OCI-M1 (cell line): ENCODE measurements at places on chromosomes 5 and 9.

- no peak for DNase-seq
Observed at GRCh38 chr5:82297711-82298110, 19.6 kb upstream of the RPS23 start.

DNA sequence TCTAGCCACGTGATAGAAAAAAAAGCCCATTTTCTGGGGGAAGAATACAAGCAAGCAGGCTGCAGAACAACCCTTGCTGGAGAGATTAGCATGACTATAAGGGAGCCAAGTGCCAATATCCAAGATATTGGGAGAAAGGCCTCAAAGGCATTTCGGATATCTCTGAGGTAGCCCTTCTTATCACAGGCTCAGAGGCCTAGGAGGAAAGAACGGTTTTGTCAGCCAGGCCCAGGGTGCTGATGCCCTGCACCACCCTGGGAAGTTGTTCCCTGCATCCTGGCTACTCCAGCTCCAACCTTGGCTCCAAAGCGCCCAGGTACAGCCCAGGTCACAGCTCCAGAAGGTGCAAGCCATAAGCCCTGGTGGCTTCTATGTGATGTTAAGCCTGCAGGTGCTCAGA lies 66.4 kb downstream of the C9orf153 start:
- no peak for DNase-seq

DNA sequence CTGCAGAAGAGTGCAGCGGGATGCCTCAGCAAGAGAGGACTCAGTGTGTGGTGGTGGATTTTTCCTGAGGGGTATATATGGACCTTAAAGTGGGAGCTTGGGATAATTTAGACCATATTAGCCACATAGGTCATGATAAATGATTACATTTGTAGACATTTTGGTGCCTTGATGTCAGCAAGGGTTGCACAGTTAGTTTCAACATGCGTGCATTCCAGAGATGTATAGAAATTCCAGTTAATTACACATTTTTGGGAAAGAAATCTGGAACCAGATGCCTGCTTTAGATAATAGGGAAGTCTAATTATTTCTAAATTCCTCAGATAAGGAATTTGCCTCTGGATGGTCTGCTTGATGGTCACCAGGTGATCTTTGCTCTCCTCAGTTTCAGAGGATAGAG lies 440.6 kb upstream of the PAPPA start:
- DNase-seq: no peak

DNA sequence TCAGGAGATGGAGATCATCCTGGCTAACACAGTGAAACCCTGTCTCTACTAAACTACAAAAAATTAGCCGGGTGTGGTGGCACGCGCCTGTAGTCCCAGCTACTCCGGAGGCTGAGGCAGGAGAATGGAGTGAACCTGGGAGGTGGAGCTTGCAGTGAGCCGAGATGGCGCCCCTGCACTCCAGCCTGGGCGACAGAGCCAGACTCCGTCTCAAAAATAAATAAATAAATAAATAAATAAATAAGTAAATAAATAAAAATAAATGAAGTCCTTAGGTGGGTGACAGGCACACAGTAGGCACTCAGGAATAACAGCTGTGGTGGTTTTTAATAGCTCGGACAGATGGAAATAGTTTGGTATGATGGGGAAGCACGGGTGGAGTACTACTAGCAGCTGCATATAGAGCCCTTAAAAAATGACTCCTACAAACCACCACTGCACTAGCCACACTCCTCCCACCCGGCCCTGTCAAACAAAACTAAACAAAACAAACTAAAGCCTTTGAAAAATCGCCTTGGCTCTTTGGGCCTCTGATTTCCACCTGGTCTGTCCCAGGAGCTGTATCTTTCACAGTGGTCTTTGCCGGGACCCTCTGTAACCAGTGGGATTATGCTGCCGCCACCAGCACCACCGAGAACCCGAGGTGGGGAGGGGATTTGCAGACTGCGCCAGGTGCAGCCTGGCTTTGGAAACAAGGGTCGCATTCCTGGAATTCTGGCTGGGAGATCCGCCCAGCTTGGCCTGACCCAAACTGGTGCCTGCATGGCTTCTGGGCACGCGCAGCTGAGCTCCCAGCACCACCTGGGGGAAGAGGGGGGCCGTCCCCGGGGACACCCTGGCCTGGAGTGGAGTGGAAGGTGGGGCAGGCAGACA lies 5.1 kb upstream of the WDR5 start:
- DNase-seq: no peak

- peak; percentile 87 for DNase-seq
Observed at GRCh38 chr5:110612794-110613247, 113.7 kb downstream of the TMEM232 start.

DNA sequence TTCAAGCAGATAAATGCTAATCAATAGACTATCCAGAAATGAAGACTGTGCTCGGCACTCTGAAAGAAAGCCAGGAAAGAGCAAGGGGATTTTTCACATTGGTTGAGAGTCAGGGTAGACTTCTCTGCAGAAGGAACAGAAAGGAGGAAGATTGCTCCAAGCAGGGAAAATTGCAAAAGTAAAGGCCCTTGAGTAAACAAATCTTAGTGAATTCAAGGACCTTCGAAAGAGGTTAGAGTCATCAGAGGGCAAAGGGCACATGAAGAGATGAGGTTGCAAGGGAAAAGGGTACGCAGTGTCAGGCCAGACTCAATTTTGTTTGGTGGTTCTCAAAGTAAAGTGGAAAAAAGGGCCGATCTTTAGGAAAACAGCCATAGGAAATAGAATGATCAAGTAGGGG lies 157.6 kb upstream of the RAI14 start:
- no peak for DNase-seq

DNA sequence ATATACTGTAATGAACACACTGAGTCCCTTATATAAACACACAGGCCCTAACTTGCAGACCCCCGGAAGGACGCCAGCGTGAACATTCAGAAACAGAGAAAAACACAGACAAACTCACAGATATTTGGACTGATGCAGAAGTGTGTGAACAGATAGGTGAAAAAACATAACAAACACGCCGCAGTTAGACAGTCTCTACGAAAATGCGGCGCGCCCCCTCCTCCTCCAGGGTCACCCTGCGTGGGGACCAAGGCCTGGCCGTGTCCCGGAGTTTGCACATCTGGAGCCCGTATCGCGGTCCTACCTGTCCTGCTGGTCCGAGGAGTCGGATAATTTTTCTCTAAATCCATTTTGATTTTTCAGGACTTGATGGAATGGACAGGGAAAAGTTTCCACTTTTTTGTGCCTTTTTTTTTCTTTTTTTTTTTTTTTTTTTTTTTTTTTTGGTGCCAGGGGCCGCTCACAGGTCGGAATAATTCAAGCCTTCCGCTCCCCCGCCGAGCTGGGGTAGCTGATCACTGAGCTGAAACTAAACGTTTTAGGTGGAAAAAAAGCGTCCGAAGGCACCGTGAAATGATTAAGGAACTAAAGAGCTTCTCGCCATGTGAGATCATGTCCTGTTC lies at the start of gene PAX5:
Gene PAX5 (minus strand): TSS at position 587 of the 623 bp plus-strand sequence. CDS start 237 bp downstream, at position 350.
- DNase-seq: no peak

DNA sequence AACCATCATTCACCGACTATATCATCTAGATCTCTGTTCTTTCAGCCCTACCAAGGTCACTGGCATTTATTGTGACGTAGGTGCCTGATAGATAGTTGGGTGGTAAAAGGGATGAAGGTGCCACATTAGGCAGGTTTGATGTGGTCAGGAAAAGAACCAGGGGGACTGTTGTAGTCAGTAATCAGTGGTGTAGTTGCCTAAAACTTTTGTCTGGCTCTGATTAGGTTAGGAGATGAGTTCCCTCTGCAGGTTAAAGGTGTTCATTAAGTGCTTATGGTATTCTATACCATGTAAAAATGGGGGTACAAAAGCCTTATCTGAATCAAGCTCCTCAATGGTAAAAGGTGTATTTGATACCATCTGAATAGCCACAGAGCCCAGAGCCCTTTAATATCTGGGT lies 55.6 kb downstream of the KCNN2 start:
- DNase-seq: no peak

GRCh38 chr5:2124434-2125170 lies 241.9 kb upstream of the IRX4 start:
- DNase-seq: no peak

- DNase-seq: no peak
Observed at GRCh38 chr5:170606941-170607340, 103.1 kb downstream of the KCNIP1 start.

DNA sequence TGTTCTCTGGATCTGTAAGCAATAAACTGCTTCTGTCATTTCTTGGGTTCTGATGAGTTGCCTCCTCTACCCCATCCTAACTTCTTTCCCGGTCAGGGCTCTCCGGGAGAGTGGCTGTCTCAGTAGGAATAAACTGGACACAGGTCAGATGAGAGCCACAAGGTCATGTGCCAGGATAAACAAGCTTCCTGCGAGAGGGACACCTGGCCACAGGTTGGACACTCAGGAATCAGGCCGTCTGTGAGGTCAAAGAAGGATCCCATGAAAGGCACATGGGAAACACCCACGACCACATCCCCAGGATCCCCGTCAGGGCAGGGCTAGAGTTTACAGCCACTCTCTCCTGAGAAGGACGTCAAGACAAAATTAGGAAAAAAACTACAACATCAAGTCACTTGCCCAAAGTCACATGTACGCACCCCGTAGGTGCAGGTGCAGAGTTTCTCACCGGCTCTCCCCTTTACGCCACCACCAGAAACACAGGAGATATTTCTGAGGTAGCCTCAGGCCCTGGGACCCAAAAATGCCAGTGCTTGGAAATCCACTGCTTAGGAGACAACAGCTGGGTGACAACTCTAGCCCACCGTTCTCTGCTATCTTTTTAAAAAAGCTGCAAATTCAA lies 28.7 kb downstream of the CCT5 start:
- DNase-seq: no peak

- no peak for DNase-seq
Observed at GRCh38 chr5:167104351-167104750, 1187.1 kb upstream of the WWC1 start.

GRCh38 chr9:17121264-17121663 lies 13.6 kb upstream of the CNTLN start:
- DNase-seq: no peak

DNA sequence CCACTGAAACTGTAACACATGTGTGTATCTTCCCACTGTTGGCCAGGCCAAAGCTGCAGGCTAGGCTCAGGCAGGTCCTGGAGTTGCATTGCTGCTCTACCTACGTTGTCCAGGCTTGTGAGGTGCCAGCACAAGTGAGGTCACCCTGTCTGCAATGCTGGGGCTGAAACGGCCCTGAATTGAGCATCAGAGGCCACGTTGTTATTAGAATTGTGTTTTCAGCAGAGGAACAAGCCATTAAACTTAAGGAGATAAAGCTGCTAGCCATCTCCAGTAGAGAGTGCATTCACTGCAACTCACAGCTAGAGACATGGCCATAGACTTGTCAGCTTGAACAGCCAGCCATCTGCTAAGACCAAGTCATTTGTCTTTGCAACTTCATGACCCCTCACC lies 191.8 kb downstream of the SEMA6A start:
- no peak for DNase-seq

GRCh38 chr5:35003018-35003957 lies 44.5 kb downstream of the AGXT2 start:
- DNase-seq: peak; percentile 84

- DNase-seq: no peak
Observed at GRCh38 chr5:173408946-173409345, 80.7 kb upstream of the STC2 start.

DNA sequence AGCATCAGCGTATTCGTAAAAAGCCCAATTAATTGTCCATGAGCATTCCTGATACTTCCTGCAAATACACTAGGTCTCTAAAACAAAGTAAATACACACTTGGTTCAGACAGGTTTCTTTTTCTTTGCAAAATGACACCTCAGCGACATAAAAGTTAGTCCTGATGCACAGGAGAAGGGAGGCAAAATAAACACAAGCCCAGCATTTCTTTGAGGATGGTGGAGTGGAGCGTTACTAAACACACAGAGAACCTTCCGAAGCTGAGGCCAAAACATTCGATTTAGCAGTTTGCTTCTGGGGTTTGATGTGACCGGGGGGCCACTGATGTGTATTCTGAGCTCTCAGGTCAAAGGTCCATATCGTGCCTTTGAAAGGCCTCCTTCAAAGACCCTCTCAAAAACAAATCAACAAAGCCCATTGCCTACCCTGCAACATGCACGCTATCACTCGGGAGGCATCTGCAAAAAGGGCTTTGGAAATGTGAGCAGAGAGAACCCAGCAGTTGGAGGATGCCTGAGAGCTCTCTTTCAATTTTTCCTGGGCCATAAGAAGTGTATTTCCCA lies 268.4 kb upstream of the PANK3 start:
- DNase-seq: no peak

- DNase-seq: no peak
Observed at GRCh38 chr5:73968246-73968645, 342.2 kb downstream of the ARHGEF28 start.

DNA sequence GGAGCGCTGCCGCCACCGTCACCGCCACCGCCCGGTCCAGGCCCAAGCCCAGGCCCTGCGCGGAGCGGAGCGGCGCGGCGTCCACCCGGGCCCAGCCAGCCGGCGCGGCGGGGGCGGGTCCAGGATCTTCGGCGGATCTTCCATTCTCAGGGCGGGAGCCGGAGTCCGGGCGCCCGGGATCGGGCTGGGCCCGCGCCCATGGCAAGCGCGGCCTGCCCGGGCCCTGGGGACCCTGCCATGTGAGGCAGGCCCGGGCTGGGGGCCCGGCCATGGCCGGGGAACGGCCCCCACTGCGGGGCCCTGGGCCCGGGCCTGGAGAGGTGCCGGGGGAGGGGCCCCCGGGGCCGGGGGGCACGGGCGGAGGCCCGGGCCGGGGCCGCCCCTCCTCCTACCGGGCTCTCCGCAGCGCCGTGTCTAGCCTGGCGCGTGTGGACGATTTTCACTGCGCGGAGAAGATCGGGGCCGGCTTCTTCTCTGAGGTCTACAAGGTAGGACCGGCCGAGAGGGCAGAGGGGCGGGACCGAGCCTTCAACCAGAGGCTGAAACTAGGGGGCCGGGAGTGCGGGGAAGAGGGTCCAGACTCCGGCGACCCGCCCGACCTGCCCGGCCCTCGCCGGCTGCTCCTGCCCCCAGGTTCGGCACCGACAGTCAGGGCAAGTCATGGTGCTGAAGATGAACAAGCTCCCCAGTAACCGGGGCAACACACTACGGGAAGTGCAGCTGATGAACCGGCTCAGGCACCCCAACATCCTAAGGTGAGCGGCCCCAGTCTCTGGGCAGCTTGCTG lies 482 bp downstream of the TESK1 start:
- peak; percentile 54 for DNase-seq

- no peak for DNase-seq
Observed at GRCh38 chr9:30484690-30485089, 1899.8 kb upstream of the ACO1 start.

DNA sequence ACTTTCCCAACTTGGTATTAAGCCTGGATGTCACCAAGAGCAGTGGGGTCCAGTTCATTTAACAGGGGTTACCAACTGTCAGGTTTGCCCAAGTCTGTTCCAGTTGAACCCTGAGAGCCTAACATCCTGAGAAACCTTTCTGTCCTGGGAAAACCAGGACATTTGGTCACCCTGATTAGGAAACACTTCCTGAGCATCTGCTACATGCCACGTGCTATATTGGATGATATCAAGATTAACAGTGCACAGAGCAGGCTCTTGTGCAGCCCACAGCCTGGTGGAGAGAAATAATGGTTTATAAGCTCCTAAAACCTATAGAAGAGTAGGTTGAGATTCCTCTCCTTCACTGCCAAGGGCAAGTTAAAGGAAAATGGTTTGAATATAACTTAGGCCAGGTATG lies 102.9 kb upstream of the RAD23B start:
- no peak for DNase-seq
